ENCODE measurements at places on chromosomes 16 and 17. TPM values are rescaled to one million over a fixed set of nuclear protein-coding genes. Genes with fewer than 3 reads are reported as not detected.

- DNase-seq, result no peak
These were observed 10.8 kb downstream of the ZG16B start for GRCh38 chr16:2840914-2841313.

- peak; percentile 50 for DNase-seq
These were observed 149.4 kb upstream of the HS3ST2 start for GRCh38 chr16:22664561-22664997.

GRCh38 chr17:38349097-38349730, 2.4 kb upstream of the SOCS7 start:
- DNase-seq, result peak; percentile 78

DNA sequence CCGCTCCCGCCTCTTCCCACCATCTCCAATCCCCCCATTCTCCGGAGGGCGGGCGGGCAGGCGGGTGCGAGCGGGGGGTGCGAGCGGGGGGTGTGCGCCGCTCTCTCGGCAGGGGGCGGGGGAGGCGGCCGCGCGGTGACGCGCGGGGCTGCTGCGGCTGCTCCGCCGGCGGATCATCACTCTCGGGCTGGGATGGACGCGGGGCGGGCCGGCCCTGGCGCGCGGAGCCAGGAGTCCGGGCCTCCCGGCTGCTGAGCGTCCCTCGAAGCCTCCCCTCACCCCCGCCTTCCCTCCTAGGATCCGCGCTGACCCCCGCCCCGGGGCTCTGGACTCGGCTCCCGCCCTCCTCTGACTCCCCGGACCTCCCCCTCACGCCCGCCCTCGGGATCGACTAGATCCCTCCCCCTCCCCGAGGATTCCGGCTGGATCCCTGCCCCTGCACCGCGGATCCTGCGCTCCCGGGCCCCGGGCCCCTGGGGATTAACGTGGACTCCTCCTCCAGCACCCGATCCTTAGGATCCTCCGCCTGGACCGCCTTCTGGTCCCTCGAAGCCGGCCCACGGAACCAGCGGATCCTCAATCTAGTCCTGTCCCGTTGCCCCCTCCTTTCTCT, 946 bp upstream of the TMEM256 start:
- no peak for DNase-seq

KRT16 gene
- total RNA-seq, result 53.1 TPM

GRCh38 chr17:78774956-78775571, 7.0 kb downstream of the CYTH1 start:
- no peak for DNase-seq

DNA sequence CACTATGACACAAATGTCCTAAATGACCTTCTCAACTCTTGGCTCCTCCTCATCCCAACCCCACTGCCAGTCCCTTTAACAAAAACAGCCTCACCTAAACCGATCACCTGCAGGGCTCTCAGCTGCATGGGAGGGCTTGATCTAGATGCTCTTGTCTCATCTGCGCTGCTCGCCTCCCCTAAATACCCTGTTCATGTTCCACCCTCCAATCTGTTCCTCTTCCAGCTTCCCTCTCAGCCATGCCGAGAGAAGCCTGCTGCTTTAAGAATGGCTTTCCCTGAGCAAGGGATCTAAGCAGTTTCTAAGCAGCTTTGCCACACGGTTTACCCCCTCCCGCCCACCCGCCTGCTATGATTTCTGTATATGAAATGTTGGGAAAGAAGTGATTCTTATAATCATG, 23.7 kb downstream of the PIPOX start:
- no peak for DNase-seq

KRTAP2-3 gene
- 10.8 TPM for total RNA-seq

DHX58 gene
- not detected for total RNA-seq

DNA sequence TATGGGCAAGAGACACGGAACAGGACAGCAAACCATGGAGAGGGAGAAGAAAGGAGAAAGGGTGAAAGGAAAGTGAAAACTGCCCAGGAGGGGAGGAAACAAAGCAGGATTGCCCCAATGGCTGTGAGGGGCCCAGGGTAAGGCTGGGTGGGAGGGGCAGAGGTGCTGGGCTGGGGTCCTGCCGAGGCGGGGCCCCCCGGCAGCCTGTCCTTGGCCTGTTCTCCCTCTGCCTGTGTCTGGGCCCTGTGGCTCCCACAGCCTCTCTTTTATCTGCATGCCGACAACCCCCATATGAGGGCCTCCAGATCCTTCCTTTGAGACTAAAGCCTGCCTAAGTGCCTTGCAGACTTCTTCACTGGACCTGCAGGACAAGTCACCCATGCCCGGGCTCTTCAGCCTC, 15.5 kb downstream of the ZNHIT3 start:
- DNase-seq, result no peak

MFSD6L gene
- total RNA-seq, result not detected

DNA sequence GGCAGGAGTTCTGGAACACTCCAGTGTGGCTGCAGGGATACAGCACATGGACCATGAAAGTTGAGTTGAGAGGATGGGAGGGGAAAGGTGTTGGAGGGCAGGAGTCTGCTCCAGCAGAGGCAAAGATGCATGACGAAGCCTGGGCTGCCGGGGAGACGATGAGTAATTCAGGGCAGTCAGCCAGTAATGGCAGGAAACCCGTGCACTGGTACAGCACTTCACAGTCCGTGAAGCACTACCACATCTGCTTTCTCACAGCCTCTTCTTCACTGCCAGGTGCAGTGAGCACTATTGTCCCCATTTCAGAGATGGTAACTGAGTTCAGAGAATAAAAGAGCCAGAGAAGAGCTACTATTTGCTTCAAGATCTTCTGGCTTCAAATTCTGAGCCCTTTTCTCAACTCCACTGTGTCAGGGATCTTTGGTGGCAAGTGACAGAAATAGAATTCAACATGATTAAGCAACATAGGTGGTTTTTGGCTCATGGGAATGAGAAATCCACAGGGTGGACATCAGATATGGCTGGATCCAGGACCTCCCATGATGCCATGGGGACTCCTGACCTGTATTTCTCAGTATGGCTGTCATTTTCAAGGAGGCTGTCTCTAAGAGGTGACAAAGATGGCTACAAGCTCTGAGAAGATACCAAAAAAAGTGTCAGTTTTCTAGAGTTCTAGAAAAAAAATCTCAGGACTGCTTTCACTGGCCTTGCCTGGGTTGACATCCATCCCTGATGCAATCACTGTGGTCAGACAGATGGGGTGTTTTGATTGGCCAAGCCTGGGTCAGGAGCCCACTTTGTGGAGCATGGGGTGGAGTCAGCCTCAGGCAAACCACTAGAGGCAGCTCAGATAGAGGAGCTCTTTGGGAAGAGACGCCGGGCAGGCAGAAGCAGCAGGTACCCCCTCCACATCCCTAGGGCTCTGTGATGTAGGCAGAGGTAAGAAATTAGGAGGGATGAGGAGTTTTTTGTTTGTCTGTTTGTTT, 24.7 kb downstream of the IL21R start:
- DNase-seq, result peak; percentile 80

CES2 gene
- total RNA-seq, result 15.3 TPM

- no peak for DNase-seq
These were observed 10.1 kb upstream of the SLC25A39 start for GRCh38 chr17:44334727-44335126.

GRCh38 chr17:38733982-38734973, 4.1 kb downstream of the CISD3 start:
- peak; percentile 12 for DNase-seq

GRCh38 chr16:54208237-54208636, 78.3 kb downstream of the IRX3 start:
- no peak for DNase-seq

GRCh38 chr17:28327031-28327607, 8.1 kb downstream of the TMEM97 start:
- DNase-seq, result peak; percentile 66

- DNase-seq, result peak; percentile 3
These were observed 210.1 kb upstream of the MAF start for GRCh38 chr16:79810449-79811189.

RND2 gene
- total RNA-seq, result 0.12 TPM

C17orf107 gene
- 0.36 TPM for total RNA-seq

DNA sequence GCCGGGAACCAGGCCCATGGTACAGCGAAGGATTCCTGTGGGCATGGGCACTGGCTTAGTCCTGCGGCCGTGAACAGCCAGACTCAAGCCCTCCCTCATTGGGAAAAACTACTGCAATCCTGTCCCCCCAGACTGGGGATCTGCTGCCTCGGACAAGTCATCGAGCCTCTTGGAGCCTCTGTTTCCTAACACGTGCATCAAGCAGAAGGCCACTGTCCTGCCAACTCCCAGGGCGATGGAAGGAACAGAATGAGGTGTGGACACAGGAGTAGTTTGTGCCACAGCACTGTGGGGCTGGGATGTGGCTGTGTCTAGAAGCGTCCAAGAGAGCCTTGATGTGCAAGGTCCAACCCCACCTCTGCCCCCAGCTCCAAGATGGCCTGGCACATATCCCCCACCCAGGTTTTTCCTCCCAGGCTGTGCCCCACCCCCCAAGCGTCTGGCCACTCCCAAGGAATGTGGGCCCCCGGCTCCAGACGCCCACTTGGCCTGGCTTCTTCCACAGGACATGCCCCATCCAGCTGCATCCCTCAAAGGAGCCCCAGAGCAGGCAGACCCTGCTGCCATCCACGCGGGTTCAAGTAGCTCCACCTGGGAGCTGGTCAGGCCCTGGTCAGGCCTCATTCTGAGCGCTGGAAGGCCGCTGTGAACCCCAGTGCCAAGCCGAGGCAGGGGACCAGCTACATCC, 3.4 kb downstream of the CAMKK1 start:
- DNase-seq, result no peak

DNA sequence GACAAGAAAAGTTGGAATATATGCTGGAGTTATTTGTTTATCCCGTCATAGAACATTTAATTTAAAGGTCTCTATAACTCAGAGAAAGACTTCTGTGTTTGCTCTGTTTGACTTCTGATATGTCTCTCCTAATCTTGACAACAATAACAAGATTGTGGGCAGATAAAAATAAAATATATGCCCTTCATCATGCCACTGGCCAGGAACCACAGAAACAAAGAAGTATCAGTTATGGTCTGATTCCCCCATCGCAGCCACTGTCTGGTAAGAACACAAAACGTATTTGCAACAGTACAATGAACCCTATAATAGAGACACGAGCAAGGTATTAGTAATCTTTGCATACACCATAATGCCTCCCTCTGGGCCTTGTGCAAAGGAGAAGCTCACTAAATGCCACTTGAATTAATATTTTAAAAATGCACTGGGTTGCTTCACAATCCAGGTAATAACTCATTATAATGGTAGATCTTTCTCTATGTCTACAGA, 1498.3 kb downstream of the CDH11 start:
- no peak for DNase-seq

GRCh38 chr17:7383742-7384488, 3.0 kb downstream of the TNK1 start:
- no peak for DNase-seq

DNA sequence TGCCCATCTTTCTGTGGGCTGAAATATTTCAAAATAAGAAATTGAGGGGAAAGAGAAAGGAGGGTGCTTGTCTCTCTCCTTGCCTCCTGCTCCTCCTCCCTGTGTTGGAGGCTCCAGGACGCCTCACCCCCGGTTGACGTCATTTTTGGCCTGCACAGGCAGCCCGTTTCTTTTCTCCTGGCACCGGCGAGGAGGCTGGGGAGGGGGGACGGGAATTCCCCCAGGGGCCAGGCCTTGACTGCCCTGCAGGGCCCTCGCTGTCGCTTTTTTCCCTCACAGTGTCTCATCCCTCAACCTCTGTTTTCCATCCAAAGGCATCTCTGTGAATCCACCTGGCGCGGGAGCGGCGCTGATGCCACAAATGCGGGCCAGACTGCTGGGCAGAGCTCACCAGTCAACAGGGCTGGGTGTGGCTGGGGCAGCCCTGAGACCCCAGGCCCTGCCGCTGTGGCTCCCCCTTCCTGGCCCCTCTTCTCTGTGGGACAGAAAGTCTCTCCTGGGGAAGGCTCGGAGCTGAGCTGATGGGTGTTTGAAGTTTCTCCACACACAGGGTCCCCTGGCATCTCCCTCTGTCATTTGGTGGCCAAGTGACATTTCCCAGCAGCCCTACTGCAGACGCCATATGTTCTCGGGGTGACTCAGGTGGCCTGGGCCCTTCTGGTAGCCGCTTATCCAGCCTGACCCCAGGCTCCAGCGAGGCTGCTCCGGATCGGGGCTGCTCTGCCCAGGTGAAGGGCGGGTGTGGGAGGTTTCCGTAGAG, 16.0 kb downstream of the CENPX start:
- DNase-seq, result no peak

GP1BA gene
- total RNA-seq, result not detected

- no peak for DNase-seq
These were observed 202.5 kb upstream of the MON1B start for GRCh38 chr16:76988526-76988925.

- DNase-seq, result no peak
These were observed 208.3 kb downstream of the C16orf95 start for GRCh38 chr16:87108941-87109340.

- DNase-seq, result no peak
These were observed 14.4 kb downstream of the CTRL start for GRCh38 chr16:67917140-67917851.

CBFA2T3 gene
- total RNA-seq, result not detected

GRCh38 chr16:86930663-86931373, 352.5 kb downstream of the FOXL1 start:
- DNase-seq, result no peak

DNA sequence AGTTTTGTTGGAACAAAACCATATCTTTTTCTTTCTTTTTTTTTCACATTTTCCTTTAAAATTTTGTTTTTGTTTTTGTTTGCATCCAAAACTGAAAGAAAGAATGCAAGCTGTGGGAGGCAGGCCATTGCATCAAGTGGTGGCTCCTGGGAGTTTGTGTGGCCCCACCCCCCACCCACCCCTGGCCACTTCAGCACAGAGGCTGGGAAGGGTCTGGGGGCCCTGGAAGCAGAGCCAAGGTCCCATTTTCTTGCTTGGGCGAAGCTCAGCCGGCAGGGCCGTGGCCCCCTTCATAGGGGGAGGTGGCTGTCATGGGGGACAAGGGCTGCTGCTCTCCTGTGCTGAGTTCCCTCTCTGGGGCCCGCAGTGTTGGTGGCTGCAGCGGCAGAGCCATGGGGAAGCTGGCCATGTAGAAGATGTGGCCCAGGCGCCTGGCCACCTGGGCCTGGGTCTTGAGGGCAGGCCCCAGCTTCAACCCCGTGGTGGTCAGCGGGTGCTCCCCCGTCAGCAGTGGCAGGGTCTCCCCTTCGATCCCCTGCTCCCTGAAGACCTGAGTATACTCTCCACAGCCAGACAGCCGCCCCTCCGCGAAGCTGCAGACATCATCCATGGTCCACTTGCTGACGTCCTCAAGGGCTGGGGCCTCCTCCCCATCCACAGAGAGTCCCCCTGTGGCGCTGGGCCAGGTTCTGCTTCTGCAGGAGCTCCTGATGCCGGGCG, 19.8 kb downstream of the PAFAH1B1 start:
- no peak for DNase-seq

- DNase-seq, result no peak
These were observed 62.4 kb downstream of the PECAM1 start for GRCh38 chr17:64328036-64328858.

DNA sequence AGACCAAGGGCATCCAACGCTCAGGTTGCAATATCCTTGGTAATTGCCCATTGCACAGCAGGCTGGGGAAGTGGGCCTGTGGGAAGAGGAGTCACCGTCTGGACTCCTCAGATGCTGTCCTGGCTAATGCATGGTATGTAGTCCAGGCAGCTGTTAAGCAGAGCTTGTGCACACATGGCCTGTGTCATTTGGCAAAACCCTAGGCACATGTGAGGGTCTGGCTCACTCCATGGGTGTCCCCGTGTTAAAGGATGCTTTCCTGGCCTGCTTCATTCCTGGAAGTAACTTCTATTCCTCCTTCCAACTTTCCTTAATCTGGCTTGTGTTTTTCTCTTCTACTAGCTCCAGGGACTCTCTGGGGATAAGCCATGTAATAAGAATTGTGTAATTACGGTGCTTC, 378.0 kb upstream of the CA10 start:
- DNase-seq, result no peak

TBX2 gene
- total RNA-seq, result 8.5 TPM
